PC-3 (cell line): ENCODE measurements at places on chromosomes 1 and 21. TPM values are rescaled to one million over a fixed set of nuclear protein-coding genes. Genes with fewer than 3 reads are reported as not detected.

DNA sequence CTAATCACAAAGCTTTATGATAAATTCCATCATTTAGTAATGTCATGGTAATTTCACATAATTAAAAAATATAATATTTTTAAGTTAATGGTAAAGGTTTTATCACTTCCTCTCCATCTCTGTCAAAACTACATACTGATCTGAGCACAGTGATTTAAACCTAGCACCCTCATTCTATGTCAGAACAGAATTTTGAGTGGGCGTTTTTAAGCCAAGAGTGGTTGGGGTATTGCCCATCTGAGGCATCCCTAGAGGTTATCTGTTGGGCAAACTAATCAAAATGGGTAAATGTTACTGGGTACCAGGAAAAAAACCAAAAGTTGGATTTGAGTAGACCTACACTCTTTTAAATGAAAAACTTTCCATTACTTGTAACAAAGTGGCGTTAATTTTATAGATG, 100.7 kb upstream of the GFI1 start:
- H3K27me3 ChIP-seq = no peaks in the 10 kb centered on the region
- H3K4me1 ChIP-seq = peaks cover 33% of the 10 kb centered on the region
- H3K36me3 ChIP-seq = no peaks in the 10 kb centered on the region
- DNase-seq = no peak
- no peak overlapping the region for H3K27ac ChIP-seq

GRCh38 chr1:16451841-16452528, 11.5 kb downstream of the NECAP2 start:
- H3K36me3 ChIP-seq = peaks cover 27% of the 10 kb centered on the region; the same call in 1 of the 2 replicates
- DNase-seq = no peak
- H3K4me1 ChIP-seq = no peaks in the 10 kb centered on the region
- no peak overlapping the region for H3K27ac ChIP-seq
- H3K4me3 ChIP-seq = no peak overlapping the region

DNA sequence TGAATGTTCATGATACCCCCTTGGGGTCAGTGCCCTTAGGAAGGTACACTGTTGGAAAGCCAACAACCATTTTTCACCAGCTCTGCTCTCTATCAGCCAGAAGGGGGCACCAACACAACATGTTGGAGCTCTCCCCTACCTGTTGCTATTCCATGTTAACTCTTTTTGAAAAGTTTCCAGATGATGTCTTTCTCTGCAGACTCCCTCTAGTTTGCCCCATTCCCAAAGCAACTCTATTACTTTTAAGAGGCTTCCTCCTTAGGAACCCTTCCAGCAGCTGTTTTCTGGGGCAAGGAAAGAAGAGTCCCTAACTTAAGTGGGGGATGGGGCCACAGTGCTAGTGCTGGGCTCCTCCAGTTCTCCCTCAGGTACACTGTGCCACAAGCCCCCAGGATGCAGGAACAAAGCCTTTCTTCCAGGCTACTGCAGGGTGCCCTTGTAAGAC, 22.9 kb upstream of the NDC1 start:
- peak; percentile 78 for DNase-seq
- no peak overlapping the region for H3K27ac ChIP-seq
- H3K4me1 ChIP-seq = no peaks in the 10 kb centered on the region
- H3K27me3 ChIP-seq = no peaks in the 10 kb centered on the region
- peaks cover 2% of the 10 kb centered on the region; the same call in 1 of the 2 replicates for H3K36me3 ChIP-seq

The APCS gene
- not detected in 2 replicates for total RNA-seq

GRCh38 chr21:33036430-33037162, 10.9 kb downstream of the OLIG2 start:
- DNase-seq = peak; percentile 57
- H3K27ac ChIP-seq = no peak overlapping the region
- H3K36me3 ChIP-seq = no peaks in the 10 kb centered on the region

GRCh38 chr1:192732787-192733186, 76.1 kb upstream of the RGS2 start:
- no peaks in the 10 kb centered on the region for H3K27me3 ChIP-seq
- H3K36me3 ChIP-seq = no peaks in the 10 kb centered on the region
- H3K4me3 ChIP-seq = no peak overlapping the region

- no peaks in the 10 kb centered on the region for H3K27me3 ChIP-seq
- peaks cover 6% of the 10 kb centered on the region; the same call in 1 of the 2 replicates for H3K4me1 ChIP-seq
- H3K27ac ChIP-seq = no peak overlapping the region
Measured at GRCh38 chr21:26377111-26377694, 195.9 kb downstream of the CYYR1 start.

GRCh38 chr1:19113697-19114092, 96.4 kb downstream of the UBR4 start:
- no peak overlapping the region for H3K4me3 ChIP-seq
- H3K27ac ChIP-seq = no peak overlapping the region
- no peaks in the 10 kb centered on the region for H3K4me1 ChIP-seq
- peak; percentile 61 for DNase-seq

The RGS13 gene
- 0.22 TPM in 1 of 2 replicates, not detected in the other for total RNA-seq

DNA sequence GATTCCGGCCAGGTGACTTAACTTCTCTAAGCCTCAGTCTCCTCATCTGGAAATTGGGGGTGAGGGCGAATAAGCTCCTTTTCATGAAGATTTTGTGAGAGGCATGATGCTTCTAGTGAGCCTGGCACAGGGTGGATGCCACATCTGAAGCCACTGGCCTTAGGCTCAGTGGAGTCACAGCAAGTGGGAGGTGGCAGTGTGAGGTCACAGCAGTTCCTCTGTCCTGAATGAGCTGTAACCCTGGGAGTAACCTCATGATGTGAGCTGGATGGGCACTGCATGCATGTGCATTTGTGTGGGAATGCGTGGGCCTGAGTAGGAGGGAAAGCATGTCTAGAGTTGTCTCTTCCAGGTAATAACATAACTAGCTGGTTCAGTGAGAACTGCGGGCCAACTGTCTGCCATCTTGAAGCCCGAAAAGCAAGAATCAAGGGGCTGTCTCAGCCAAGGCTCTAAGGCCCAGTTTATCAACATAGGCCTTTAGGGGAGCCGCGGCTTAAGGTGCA, 27.0 kb upstream of the HTR1D start:
- no peak overlapping the region for H3K4me3 ChIP-seq
- no peak for DNase-seq
- no peaks in the 10 kb centered on the region for H3K36me3 ChIP-seq
- H3K27me3 ChIP-seq = no peaks in the 10 kb centered on the region
- H3K4me1 ChIP-seq = peaks cover 3% of the 10 kb centered on the region; the same call in 1 of the 2 replicates
- H3K27ac ChIP-seq = no peak overlapping the region

The IRF6 gene
- 61.6 and 65.7 TPM in 2 replicates for total RNA-seq

GRCh38 chr1:203264052-203264501, 34.6 kb upstream of the CHIT1 start:
- H3K36me3 ChIP-seq = no peaks in the 10 kb centered on the region
- no peak overlapping the region for H3K4me3 ChIP-seq
- DNase-seq = no peak
- peaks cover 7% of the 10 kb centered on the region; the same call in 1 of the 2 replicates for H3K4me1 ChIP-seq
- peaks cover 16% of the 10 kb centered on the region; the same call in 1 of the 2 replicates for H3K27me3 ChIP-seq

DNA sequence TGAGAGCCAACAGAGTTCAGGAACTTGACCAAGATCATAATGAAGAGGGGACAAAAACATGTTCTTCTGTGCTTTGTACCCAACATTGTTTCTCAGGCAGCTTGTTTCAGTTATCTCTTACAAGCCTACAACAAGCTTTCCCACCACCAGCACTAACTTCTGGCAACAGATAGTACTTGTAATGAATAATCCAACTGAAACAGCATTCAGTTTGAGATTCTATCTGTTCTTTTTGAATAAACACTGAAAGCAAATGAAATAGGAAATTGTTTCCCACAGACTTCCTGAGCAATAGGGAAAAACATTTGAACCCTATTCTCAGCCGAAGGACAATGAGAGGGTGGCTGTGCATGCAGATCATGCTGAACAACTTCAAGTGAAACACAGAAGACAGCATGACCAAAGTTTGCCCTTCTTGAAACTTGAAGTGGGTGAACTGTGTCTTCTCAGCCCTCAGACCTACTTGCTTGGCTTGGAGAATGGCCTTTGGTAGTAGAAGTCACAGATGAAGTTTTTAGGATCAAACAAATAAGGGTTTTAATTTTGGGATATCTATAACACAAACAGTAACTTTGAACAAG, 11.2 kb upstream of the HOOK1 start:
- no peak overlapping the region for H3K27ac ChIP-seq
- no peak overlapping the region for H3K4me3 ChIP-seq
- DNase-seq = no peak
- no peaks in the 10 kb centered on the region for H3K4me1 ChIP-seq

The FNDC5 gene
- total RNA-seq = 0.22 and 0.35 TPM in 2 replicates

The ANGPTL1 gene
- total RNA-seq = not detected in 2 replicates

GRCh38 chr1:173866413-173867115, 1.2 kb downstream of the GAS5 start:
- H3K36me3 ChIP-seq = peaks cover 51% of the 10 kb centered on the region
- no peak for DNase-seq
- H3K4me1 ChIP-seq = peaks cover 19% of the 10 kb centered on the region

DNA sequence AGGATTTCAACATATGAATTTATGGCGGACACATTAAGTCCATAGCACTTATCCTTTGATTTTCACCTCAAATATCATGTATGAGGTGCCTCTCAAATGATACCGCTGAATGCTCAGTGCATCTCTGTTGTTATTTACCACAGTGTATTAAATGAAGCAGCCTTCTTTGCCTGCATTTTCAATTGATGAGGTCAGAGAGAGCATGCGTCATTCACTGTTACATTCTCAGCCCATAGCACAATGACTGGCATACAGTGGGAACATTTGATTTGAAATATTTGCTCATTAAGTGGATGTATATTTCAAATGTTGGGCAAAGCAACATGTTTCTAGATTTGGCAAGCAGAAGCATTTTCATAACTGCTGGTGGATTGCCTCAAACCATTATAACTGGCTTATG, 45.7 kb downstream of the LRRC7 start:
- no peaks in the 10 kb centered on the region for H3K36me3 ChIP-seq
- no peak overlapping the region for H3K27ac ChIP-seq
- no peak overlapping the region for H3K4me3 ChIP-seq
- DNase-seq = no peak
- 0 out of 2 replicates have a peak, but pooled peaks cover 10% of the 10 kb centered on the region for H3K27me3 ChIP-seq
- H3K4me1 ChIP-seq = no peaks in the 10 kb centered on the region

GRCh38 chr1:3702990-3703728, 49.1 kb upstream of the CCDC27 start:
- DNase-seq = peak; percentile 71
- H3K4me3 ChIP-seq = no peak overlapping the region
- H3K4me1 ChIP-seq = peaks cover 11% of the 10 kb centered on the region; the same call in 1 of the 2 replicates
- peaks cover 25% of the 10 kb centered on the region for H3K27me3 ChIP-seq

GRCh38 chr1:90486134-90486824, 230.8 kb downstream of the BARHL2 start:
- no peaks in the 10 kb centered on the region for H3K4me1 ChIP-seq
- no peak for DNase-seq
- no peak overlapping the region for H3K27ac ChIP-seq
- H3K4me3 ChIP-seq = no peak overlapping the region
- no peaks in the 10 kb centered on the region for H3K36me3 ChIP-seq
- H3K27me3 ChIP-seq = peaks cover 26% of the 10 kb centered on the region

The CFAP45 gene
- total RNA-seq = 1.6 and 4.8 TPM in 2 replicates

DNA sequence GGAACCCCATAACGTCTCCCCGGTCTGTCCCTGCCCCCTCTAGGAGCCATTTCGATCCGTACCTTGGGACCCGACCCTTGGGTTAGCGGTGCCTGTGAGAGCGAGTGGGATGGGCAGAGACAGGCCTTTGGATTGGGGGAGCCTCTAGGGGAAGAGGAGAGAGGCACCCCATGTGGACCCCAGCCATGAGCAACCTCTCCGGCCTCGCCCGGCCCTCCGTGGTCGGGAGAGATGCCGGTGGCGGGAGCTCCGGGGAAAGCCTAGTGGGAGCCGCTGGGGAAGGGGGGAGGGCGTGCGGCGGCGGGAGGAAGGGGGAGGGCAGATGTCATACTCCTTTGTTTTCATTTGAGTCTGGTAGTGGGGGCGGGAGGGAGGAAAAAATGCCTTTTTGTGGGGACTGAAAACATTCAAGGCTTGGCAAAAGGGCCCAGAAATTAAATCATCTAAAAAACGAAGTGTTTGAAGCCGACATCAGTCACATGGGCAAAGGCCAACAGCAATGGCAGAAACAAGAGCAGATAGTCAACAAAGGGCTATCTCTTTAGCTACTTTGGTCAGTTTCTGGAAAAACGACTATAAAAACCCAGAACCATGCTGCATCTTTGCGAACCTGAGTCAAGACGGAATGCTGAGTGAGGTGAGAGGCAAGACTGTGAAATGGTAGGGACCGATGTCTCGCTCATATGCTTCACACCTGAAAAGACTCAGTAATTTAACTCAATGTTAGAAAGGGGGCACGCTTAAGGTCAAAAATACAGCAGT, 758 bp downstream of the PTBP2 start:
- H3K4me3 ChIP-seq = peak overlapping the region; percentile 96
- DNase-seq = peak; percentile 17
- no peaks in the 10 kb centered on the region for H3K27me3 ChIP-seq

The LAX1 gene
- total RNA-seq = not detected in 2 replicates

DNA sequence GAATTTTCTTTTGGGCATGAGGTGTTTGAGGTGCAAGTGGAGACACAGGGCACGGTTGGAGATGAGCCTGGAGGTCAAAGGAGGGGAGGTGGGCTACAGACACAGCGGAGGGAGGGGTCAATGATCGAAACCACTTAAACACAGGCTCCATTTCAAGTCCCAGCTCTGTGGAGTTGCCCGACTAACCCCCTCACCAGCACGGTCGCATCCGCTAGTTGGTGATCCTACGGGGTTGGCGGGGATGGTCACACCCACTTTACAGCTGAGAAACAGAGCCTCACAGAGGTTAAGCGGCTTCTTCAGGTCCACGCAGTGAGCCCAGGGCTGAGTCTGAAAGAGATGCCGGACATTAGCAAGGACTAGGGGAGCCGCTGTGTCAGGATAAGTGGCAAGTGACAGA, 60.1 kb upstream of the RUNX3 start:
- H3K36me3 ChIP-seq = no peaks in the 10 kb centered on the region
- H3K4me3 ChIP-seq = no peak overlapping the region
- H3K27ac ChIP-seq = no peak overlapping the region
- H3K27me3 ChIP-seq = peaks cover 50% of the 10 kb centered on the region
- no peak for DNase-seq
- no peaks in the 10 kb centered on the region for H3K4me1 ChIP-seq

The TRIM45 gene
- 3.1 and 4.3 TPM in 2 replicates for total RNA-seq

DNA sequence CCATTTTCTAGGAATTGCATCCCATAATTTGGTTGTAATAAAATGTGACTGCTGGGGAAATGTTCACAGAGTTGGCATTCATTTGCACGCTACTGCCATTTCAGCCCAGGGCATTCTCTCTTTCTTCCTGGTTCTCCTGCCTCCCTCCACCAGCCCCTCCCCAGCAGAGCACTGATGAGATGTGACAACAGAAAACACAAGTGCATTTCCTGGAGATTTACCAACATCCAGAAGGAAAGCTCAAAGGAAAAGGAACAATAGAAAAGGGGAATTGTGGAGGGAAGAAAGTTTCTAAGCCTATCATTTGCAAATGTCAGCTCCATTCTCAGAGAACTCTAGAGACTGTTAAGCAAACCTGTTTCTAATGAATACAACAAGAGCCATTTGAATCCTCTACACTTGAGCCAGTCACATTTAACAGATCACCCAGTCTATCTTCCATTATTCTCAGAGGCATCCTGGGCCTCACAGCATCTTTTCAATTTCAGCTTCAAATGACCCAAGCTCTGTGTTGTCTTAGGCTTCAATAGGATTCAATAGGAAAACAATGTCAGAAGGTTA, 395.6 kb upstream of the PBX1 start:
- no peaks in the 10 kb centered on the region for H3K36me3 ChIP-seq
- H3K4me1 ChIP-seq = no peaks in the 10 kb centered on the region
- H3K4me3 ChIP-seq = no peak overlapping the region
- peaks cover 10% of the 10 kb centered on the region; the same call in 1 of the 2 replicates for H3K27me3 ChIP-seq
